ENCODE measurements at places on chromosomes 3 and 15.

DNA sequence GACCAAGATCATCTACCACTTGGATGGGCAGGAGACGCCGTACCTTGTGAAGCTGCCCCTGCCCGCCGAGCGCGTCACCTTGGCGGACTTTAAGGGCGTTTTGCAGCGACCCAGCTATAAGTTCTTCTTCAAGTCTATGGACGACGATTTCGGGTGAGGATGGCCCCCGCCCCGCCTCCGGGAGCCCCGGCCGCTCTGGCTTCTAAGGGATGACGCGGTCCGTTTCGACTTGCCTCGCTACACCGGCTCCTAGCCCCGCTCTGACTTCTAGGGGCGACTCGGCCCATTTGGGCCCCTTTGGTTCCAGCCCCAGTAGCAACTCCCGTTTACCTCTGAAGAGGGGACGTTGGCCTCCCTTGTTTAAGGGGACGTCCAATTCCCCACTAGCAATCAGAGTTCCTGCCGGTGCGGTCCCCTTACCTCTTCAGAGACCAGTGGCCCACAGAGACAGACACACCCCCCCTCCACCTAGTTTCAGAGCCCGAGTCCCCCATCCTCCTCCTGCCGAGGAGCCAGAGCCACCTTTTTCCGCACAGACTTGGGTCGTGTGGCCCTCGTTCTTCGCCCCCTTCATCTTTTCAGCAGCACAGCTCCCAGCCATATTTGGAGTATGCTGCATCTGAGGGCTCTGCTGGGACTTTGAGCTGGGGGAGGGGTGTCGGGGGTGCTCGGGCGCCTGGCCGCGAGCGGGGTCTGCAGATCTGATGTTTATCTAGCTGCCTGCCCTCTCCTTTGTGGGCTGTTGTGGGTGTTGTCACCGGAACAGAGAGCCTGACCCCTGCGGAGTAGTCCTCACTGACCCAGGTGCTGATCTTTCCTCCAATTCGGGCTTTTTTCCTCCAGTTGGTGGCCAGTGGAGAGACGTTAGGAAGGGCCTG lies 706 bp downstream of the DVL3 start:
- peak; percentile 26 for DNase-seq

- no peak for DNase-seq
These were observed 11.7 kb downstream of the EBLN2 start for GRCh38 chr3:73073091-73073707.

GRCh38 chr15:20348291-20348899 lies 193.2 kb downstream of the GOLGA6L6 start:
- no peak for DNase-seq

DNA sequence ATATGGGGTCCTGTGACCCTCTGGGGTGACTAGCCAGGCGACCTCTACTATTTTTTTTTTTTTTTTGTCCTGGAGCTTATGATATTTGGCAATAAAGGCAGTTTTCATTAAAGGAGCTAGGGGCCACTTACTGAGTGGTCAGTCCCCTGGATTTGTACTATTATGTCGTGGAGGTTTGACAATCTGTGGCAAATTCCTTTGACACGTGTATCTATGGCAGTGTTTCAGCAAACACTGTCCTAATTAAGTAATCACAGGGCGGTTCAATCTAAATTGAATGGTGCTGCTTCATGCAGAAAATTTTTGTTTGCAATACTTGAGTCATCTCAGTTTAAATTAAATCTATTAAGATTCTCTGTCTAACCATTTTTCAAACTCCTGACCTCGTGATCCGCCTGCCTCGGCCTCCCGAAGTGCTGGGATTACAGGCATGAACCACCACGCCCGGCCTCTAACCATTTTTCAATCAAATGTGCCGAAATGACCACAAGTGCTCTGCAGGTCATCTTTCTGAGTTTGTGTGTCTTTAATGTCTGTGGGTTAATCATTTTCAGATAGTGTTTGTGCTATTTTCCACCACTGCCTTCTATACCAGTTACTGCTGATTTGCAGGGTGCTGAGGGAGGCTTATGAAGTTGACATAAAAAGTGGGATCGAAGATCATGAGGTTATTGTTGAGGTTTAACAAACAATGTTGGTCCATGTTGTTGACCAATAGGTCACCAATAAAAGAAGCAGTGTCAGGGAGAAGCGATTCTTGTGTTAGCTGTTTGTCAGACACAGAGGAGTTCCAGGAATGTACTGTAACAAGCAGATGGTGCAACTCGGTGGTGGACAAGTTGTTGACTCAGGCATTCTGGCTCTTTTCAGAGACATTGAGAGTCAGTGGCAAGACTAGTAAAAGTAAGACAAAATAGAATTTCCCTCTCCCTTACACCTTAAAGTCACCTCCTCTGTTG lies 18.6 kb upstream of the SLC2A2 start:
- peak; percentile 50 for DNase-seq

DNA sequence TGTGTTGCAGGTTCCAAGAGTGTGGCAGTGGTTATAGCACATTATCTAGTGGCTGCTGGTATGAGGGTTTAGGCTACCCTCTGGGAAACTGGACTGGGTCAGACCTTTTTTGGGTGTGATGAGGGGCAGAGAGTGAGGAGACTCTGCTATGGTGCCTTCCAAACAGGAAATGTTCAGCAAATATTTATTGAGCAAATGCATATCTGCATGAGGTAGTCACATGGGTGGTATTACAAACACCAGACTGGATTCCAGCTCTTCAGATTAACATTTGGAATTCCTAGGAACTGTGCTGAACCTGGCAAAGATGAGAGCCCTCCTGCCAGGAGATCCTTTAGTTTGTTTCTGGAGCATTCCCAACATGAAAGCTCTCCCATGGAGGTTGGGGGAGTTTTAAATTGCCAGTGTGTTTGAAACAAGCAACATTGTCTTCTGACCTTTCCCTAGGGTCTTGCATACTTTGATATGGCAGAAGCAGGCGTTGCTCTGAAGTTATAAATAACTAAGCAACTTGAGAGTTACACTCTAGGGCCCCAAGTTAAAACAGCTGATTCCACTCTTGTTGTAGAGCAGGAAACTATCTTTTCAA lies 341.2 kb upstream of the C2CD4B start:
- peak; percentile 17 for DNase-seq

- no peak for DNase-seq
These were observed 64.1 kb downstream of the EXOG start for GRCh38 chr3:38560284-38560683.

DNA sequence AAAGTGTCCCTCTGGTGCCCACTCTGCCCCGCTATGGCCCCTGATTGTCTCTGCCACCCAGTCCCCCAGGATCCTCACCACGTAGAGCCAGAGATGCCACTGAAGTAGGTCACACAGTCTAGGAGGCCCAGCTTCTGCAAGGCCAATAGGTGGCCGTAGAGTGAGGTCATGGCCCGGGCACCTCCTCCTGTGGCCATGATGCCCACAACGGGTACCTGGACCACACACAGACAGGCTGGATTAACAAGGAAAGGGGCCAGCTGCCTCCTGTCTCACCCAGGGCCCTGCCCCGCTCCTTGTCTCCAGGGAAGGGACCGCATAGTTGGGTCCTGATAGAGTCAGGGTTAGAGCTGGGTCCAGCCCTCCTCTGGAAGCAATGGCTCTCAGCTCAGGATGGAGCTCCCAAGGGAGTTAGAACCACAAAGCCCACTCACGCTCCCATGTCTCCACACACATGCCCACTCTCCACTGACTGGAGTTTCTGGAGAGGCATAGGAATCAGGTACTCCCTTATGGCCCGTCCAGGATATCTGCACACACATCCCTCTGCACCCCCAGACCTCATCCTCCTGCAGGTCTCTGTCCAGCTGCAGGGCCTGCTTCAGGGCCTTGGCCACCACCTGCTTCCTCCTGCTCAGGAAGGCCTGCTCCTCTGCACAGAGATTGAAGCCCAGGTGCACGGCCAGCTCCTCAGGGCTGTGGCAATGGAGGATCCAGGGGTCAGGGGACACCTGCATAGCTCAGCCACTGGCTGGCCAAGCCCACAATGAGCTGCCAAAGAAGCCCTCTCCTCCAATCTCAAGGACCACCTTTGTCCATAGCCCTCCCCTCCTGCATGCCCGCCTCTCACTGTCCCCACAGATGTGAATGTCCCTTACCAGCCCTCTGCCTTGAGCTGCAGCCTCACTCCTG lies 13.2 kb downstream of the PLA2G4D start:
- no peak for DNase-seq

GRCh38 chr15:67685008-67685599 lies 140.2 kb upstream of the SKOR1 start:
- DNase-seq, result peak; percentile 29

DNA sequence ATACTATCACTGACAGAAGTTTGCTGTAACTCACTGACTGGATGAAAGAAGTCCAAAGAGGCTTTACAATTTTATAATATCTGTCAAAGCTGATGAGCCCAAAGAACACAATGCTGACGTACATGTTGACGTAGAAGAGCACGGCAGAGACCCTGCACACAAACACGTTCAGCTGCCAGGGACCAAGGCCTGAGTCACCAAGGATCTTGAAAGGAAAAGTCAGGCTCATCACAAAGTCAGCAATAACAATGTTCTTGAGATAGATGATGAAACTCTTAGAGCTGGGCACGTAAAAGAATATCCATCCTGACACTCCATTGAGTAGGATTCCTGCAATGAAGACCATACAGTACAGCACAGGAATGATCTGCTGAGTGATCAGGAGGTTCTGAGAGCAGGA lies 10.9 kb upstream of the GPR171 start:
- no peak for DNase-seq

- DNase-seq, result peak; percentile 50
These were observed 37.5 kb upstream of the STIMATE start for GRCh38 chr3:52934630-52935530.

- no peak for DNase-seq
These were observed 6.8 kb upstream of the TRIM69 start for GRCh38 chr15:44729408-44730127.

- DNase-seq, result no peak
These were observed 1460.4 kb upstream of the ALCAM start for GRCh38 chr3:103906304-103906703.

- peak; percentile 71 for DNase-seq
These were observed at the start of gene FBXO22 for GRCh38 chr15:75903331-75904239. Gene FBXO22 (plus strand): TSS chr15:75903878. CDS start chr15:75903964, 86 bp downstream.

DNA sequence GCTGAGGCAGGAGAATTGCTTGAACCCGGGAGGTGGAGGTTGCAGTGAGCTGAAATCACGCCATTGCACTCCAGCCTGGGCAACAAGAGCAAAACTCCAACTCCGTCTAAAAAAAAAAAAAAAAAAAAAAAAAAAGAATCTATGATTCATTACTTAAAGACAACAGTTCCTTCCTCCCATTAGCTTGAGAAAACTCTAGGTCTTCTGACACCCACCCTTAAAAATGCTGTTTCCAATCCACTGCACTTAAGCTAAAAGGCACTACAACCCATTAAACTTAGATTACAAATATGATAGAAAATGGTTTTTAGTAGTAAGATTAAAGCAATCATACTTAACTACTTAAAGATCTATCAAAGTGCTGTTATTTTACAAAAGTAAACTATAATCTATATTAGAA lies 40.0 kb upstream of the BHLHE40 start:
- DNase-seq, result no peak

- no peak for DNase-seq
These were observed 93.6 kb upstream of the ATP2B2 start for GRCh38 chr3:10599017-10599416.

DNA sequence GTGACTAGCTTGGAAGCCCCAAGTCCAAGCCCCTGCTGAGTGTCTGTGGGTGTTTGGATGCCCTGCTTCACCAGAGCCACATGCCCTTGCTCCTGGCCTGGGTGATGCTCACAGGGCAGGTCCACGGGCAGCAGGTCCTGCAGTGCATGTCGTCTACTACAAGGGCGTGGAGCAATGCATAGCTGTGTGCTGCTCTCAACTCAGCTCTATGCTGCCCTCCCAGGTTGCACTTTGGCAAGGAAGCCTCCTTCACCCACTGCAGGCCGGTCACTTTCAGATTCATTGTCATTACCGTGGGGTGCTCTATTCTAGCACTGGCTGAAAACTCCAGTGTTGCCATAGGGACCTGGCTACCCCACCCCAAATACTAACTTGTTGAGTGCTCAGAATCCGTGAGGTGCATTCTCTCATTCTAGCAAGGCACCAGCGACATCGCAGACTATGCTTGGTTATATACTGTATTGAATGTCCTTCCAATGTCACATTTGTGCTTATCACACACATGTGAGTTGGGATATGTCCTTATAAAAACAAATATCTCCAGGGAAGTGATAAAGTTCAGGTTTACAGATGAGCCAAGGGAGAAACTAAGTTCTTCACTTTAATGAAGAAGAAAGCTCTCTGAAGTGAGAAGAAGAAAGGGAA lies 51.8 kb downstream of the GRAMD1C start:
- DNase-seq, result no peak

- DNase-seq, result no peak
These were observed 144.0 kb downstream of the CADM2 start for GRCh38 chr3:85102781-85103180.

DNA sequence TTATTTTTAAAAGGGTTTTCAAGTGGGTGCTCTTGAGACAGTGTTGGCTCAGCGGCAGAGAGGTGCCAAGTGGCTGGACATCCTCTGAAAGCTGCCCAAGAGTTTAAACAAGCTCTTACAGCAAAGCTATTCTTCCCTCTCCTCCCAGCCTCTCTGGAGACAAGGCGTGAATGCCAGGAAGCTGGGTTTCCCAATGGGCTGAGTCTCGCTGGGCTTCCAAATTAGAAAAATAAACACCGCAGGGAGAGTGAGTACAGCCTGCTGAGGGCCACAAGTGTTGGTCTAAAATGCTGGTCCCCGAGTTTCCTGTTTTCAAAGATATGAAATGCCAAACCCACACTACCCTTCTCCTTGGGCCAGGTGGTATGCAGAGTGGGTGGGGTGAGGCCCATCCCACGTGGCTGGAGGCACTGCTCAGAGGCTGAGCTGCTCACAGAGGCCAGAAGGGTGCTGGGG lies 36.4 kb downstream of the ZDHHC3 start:
- DNase-seq, result no peak

- DNase-seq, result peak; percentile 28
These were observed 13.3 kb upstream of the THUMPD3 start for GRCh38 chr3:9349321-9350117.

DNA sequence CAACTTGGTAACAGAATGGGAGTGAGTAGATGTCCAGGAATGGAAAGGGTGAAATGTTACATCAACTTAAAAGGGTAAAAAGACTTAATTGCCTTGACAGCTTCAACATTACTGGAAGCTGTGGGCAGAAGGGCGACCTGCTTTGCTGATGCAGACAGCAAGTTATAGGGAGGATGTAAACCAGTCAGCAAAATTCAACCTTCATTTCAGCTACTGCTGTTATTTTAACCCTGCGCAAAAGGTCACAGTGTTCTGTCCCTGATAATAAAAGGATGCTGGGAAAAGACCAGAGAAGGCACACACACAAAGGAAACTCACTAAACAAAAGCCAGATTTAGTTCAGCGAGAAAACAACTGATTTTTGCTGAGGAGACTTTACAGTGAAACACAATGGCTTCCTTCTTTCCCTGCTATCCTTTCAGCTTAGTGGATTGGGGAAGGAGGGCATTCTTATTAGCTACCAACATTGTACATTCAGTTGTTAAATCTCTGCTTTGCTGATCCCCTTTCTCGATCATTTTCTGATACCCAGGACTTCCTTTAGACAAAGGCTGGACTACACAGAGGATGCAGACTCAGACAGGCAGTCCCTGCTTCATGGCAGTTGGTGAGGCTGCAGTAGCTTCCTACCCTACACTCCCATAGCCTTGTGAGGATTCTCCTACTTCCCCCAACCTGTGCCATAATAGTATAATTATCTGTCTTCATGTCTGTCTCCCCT lies 62.0 kb downstream of the P3H2 start:
- no peak for DNase-seq

- DNase-seq, result no peak
These were observed 38.4 kb upstream of the THBS1 start for GRCh38 chr15:39542385-39543065.
